Pancreas (tissue), 10 donors: ENCODE measurements at places on chromosomes 3 and 15. TPM values are rescaled to one million over a fixed set of nuclear protein-coding genes. Genes with fewer than 3 reads are reported as not detected.
A peak's percentile ranks its signal among the peaks of the same experiment; 100 is the strongest.

DNA sequence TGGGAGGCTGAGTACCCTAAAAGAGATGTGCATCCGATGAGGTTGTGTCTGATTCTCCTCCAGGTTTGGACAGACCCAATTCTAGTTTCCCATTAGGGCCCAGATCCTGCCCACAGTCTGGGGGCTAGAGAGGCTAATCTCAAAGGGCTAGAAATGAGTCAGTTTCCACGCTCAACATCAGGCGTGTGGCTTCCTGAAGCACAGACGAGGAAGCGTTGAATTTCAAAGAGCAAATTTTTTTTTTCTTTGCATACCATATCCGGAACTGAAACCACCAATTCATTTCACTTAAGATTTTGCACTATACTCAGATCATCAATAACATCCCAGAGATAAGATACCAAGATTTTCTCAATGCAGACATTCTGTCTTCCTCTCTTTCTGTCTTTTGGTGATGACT, 173.8 kb upstream of the BCL6 start:
- DNase-seq = no peak

DNA sequence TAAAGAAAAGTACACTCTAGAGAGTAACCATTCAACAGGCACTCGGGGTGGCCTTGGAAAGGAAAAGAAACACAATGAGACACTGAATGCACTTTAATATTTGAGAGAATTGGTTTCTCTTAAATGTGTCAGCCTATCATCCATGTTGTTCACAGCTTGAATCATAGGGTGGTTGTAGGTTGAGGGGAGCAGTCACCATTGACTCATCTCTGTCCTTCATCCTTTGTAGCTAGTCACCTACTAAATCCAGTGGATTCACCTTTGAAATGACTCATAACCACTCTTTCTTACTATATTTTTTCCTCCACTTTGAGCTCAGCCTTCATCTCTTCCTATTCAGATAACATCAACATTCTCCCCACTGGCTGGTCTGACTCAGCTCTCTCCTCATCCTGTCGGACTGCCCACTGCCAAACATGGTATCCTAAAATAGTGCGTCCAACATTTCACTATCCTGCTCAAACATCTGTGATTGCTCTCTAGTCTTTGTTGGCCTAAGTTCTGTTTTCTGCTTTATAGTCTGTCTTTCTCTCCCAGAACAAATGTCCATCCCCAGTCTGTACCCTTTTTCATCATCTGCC, 182.7 kb upstream of the GADL1 start:
- DNase-seq = no peak

The GOLGA6B gene
- total RNA-seq = not detected

The LRRC34 gene
- total RNA-seq = 0.16 TPM

The ISG20 gene
- total RNA-seq = 8.0 TPM

DNA sequence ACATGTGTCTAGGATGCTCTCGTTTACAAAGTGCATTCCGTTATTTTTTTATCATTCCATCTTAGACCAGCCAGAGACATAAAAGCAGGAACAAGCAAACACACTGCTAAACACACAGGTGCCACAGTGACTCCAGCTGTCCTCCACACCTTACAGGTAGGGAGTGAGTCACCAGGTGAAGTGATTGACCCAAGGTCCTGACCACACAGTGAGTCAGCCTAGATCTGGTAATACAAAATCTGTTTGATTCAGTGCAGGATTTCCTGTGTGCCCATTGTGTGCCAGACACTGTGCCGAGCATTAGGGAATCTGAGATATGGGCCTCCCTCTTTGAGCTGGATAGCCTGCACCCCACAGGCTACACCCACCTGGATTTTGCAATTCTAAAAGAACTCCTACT, 16.7 kb upstream of the BFSP2 start:
- no peak for DNase-seq

DNA sequence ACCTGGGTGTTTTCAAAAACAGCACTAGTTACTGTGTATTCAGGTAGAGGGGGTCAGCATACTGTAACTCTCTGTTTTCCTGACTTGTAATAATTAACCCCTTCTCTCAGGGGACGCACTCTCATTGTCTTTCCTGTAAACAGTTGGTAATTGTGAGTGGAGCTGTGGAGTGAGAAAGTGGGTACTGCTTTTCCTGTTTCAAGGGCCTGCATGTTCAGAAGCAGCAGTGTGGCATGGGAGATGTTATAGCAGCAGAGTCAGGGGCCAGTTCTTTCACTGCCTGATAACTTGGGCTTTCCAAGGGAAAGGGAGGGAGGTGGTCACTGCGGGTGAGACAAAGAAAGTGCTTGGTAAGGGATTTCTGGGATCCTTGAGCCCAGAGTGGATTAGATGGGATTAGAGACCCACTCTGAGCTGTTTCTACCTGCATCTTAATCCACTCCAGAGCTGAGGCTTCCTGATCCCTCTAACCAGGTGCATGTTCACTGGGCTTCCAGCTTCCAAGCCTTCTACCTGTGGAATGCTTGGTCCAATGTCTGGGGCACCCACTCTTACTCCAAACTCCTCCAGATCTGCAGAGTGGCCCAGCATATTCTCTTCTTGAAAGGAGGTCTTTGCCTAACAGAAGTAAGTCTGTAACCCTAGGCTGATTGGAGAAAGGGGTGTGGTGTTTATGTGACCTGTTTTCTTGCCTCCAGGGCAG, 105.2 kb downstream of the RPLP1 start:
- DNase-seq = no peak

GRCh38 chr3:172138792-172139507, 99.6 kb downstream of the FNDC3B start:
- peak; percentile 52 for DNase-seq

The ABCC5 gene
- 2.8 TPM for total RNA-seq

- DNase-seq = no peak
These were observed 598.6 kb downstream of the FOXP1 start for GRCh38 chr3:70984776-70985482.

GRCh38 chr15:27095886-27096624, 125.1 kb downstream of the GABRG3 start:
- no peak for DNase-seq

DNA sequence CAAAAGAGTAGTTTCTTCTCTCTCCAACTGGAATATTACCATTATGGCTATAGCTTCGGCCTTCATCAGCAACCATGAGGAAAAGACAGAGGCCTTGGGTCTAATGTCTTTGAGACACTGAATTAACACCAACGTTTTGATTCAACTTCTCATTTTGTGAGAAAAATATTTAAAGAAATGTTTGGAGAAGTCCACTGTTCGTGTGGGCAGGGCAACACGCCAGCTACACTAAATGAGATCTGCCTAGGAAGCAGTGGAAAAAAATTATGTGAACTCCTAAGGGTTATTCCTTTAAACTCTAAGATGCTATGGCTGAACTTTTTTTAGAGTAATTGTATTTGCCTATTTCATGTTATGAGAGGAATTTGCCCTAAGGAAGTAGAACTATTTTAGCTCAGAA, 41.8 kb downstream of the NCEH1 start:
- no peak for DNase-seq

DNA sequence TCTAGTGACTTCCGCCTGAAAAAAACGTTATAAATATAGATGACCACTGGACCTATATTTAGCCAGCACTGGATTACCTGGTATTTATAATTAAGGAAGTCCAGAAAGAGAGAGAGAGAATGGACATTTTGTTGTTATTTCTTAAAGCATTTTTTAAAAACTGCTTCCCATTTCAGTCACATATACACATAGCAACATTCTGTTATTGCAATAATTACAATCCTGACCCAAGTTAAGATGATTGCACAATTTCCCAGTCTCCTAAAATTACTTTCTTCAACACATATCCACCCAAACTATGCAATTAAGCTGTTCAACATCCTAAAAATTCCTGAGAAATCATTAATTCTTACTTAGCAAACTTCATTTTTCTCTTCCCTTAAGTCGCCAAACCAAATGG, 37.7 kb downstream of the PCSK6 start:
- DNase-seq = no peak

DNA sequence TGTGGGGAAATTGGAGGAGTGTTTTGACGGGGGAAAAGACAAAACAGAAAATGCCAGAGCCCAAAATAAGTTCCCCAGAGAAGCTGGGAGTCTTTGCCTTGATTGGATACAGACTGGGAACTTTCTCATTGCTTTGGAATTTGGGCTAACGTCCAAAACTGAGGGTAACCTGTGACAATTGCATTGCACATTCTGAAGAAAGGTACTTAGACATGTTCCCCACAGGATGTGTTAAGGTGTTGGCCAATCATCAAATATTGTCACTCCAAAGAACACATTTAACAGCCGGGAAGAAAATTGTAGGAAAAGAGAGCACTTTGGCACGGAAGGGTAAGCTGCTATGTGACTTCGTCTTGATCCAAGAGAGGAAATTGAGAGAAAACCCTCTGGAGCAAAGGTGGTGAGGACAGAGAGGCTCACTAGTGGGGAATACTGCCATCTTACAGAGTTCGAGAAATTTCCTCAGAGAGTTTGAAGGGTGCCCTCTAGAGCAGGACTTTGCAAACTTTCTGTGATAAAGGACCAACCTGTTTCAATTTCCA, 619.5 kb upstream of the TBL1XR1 start:
- no peak for DNase-seq

DNA sequence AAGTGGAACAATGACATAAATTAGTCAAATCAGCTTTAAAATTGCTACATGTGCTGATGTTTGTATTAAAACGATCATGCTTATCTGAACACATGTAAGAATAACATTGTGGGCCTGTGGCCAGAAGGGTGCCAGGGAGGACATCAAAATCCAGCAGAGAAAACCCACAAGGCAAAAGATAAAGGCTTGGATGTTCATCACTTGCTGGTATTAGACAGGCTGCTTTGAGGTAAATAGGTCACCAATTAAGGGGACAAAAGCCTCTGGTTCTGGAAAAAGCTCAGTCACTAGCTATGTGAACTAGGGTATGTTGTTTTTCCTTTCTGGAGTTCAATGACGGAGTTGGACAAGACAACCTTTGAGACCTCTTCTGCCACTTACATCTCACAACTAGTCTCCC, 74.4 kb upstream of the TMEM108 start:
- no peak for DNase-seq

DNA sequence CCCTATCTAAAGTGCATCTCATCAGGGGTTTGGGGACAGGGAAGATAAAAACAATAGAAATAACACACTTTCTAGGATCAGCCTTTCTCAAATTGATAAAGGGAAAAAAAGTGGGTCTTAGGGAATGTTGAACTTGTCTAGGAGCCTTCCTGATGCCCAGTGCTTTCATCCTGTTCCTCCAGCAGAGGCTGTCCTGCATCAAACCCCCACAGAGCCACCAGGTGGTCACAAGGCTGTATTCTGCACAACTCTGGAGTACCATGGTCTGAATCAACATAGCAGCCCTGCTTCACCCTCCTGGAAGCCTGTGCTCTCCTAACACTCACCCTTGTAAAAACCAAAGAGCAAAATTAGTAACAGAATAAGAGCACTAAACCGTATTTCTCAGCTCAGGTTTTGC, 118.5 kb upstream of the SLC25A36 start:
- DNase-seq = no peak

The NRG4 gene
- 24.3 TPM for total RNA-seq

The EIF4G1 gene
- 193 TPM for total RNA-seq

DNA sequence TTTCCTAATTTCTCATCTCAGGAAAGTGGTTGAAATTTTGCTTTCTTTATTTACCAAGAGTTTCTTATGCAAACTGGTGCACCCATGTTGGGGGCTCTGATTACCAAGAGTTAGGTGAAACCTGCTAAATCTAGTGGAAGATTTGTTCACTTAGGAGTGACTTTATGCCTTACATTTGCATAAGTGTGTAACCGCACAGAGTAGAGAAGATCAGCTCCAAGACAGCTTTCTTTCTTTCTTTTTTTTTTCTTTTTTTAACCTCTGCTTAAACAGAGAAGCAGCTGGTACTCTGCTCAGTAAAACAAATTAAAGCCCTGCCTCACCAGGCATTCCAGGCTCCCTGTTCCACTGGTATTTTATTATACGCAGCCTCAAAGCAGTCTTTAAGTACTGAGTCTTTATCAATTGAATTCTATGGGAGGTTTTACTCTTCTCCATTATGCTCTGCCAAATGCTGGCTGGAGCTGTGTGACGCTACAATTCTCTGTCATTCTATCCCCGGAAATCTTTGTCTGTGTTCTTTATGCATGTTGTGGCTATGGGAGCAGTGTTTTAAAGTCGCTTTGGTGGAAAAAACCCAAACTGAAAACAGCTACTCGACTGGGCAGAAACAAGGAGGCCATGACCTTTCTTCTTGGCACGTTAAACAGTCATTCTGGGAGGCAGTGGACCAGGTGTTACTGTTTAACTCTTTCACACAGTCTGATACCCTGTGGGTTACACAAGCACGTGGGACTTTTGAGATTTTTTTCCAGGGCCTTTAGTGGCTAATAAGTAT, 55.2 kb upstream of the GBE1 start:
- DNase-seq = no peak

The CFAP92 gene
- 0.42 TPM for total RNA-seq

- DNase-seq = no peak
These were observed 63.3 kb upstream of the STRIT1 start for GRCh38 chr3:155356594-155357370.

GRCh38 chr3:4613366-4613765, 120.2 kb downstream of the ITPR1 start:
- no peak for DNase-seq

GRCh38 chr3:126216416-126216815, 36.0 kb upstream of the ALDH1L1 start:
- no peak for DNase-seq

The MITF gene
- total RNA-seq = 8.2 TPM

The RBM15B gene
- total RNA-seq = 18.6 TPM

- DNase-seq = no peak
These were observed 722 bp downstream of the RBMS3 start for GRCh38 chr3:29281344-29282241.

GRCh38 chr3:133829310-133829707, 23.7 kb downstream of the SRPRB start:
- DNase-seq = no peak

DNA sequence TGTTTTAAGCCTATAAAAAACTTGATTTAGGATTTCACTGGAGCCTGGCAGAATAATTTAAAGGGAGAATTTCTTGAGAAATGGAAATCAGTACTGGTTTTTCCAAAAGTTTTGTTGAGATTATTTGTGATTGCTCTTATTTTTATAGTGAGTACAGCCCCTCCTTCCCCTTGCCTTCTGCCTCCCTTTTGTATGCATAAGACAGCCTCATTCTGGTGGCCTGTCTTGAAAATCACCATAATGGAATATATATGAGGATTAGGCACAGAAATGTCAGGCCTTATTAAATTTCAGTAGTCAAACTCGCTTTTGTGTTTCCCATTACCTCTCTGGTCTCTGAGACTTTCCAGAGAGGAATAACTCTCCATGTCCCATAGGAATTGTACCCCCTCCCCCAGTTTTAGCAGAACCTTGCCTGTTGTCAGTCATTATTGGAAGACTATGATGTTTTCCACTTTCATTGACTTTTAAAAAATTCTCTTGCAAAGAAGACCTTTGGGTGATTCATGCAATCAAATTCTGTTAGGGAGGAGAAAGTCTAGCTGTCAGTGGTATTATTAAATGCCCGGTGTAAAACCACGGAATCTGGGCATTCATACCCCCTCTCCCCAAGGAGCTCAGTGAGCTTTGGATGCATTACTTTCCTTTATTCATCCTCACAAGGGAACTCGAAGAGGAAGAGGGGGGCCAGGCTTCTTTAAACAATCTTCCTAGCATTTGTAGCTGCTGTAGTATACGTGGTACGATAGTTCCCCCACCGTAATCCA, 171.6 kb upstream of the TSC22D2 start:
- DNase-seq = no peak

- DNase-seq = no peak
These were observed 335.9 kb downstream of the LPP start for GRCh38 chr3:188489639-188490405.
